ENCODE measurements at places on chromosomes 1 and 21. TPM values are rescaled to one million over a fixed set of nuclear protein-coding genes. Genes with fewer than 3 reads are reported as not detected.

RAB25 gene
- total RNA-seq = 43.9 TPM

HUNK gene
- 1.8 TPM for total RNA-seq

USH2A gene
- 0.05 TPM for total RNA-seq

APOBEC4 gene
- not detected for total RNA-seq

LCE2B gene
- total RNA-seq = not detected

KRTAP19-2 gene
- not detected for total RNA-seq

RRP1 gene
- total RNA-seq = 26.4 TPM

AMY1A gene
- not detected for total RNA-seq

PERM1 gene
- total RNA-seq = 0.10 TPM

SLC44A3 gene
- total RNA-seq = 12.7 TPM

Data from renal cortical epithelial cell (primary cell).